Nasal cavity respiratory epithelium epithelial cell of viscerocranial mucosa (primary cell): ENCODE measurements at places on chromosomes 13 and 19. TPM values are rescaled to one million over a fixed set of nuclear protein-coding genes. Genes with fewer than 3 reads are reported as not detected.

The FPR3 gene
- total RNA-seq, result not detected in 2 replicates

The ATP4A gene
- total RNA-seq, result not detected in 2 replicates

The KLC3 gene
- 60.3 and 96.0 TPM in 2 replicates for total RNA-seq

The ZNF573 gene
- 7.9 and 8.9 TPM in 2 replicates for total RNA-seq

The DLEU7 gene
- not detected in 2 replicates for total RNA-seq

The NXNL1 gene
- total RNA-seq, result not detected in 2 replicates

The ZNF560 gene
- total RNA-seq, result 1.6 and 2.7 TPM in 2 replicates

The SIGLEC12 gene
- not detected in 2 replicates for total RNA-seq

The KANK3 gene
- 0.57 and 1.7 TPM in 2 replicates for total RNA-seq

The IGFL2 gene
- total RNA-seq, result 2.4 TPM in 1 of 2 replicates, not detected in the other

The DAND5 gene
- total RNA-seq, result 0.07 TPM in 1 of 2 replicates, not detected in the other

The NKPD1 gene
- total RNA-seq, result 0.34 and 0.93 TPM in 2 replicates

The GTF3A gene
- total RNA-seq, result 91.2 and 129 TPM in 2 replicates

The FUT2 gene
- total RNA-seq, result 5.1 and 46.3 TPM in 2 replicates

The HPN gene
- total RNA-seq, result not detected in 2 replicates

The SHANK1 gene
- total RNA-seq, result under 0.01 TPM in 1 of 2 replicates, not detected in the other

The ZNF77 gene
- 10.3 and 12.3 TPM in 2 replicates for total RNA-seq

The MISP3 gene
- total RNA-seq, result 0.34 and 1.00 TPM in 2 replicates

The SERTM1 gene
- total RNA-seq, result not detected in 2 replicates

The ZNF112 gene
- total RNA-seq, result 2.4 and 9.9 TPM in 2 replicates

The PEX11G gene
- 1.6 and 3.1 TPM in 2 replicates for total RNA-seq

The KCNK6 gene
- 28.5 and 28.7 TPM in 2 replicates for total RNA-seq

The FBXW9 gene
- total RNA-seq, result 5.5 and 6.9 TPM in 2 replicates

The TBXA2R gene
- 0.21 TPM in 1 of 2 replicates, not detected in the other for total RNA-seq

The ZBTB32 gene
- not detected in 2 replicates for total RNA-seq

The ZNF69 gene
- 0.34 and 2.7 TPM in 2 replicates for total RNA-seq

The NMRK2 gene
- not detected in 2 replicates for total RNA-seq

The URAD gene
- not detected in 2 replicates for total RNA-seq

The CEACAM16 gene
- not detected in 2 replicates for total RNA-seq

The CBARP gene
- total RNA-seq, result 2.4 and 6.0 TPM in 2 replicates

The ZIC2 gene
- not detected in 2 replicates for total RNA-seq

The UPK1A gene
- not detected in 2 replicates for total RNA-seq

The NLRP4 gene
- total RNA-seq, result not detected in 2 replicates

The ATP4B gene
- total RNA-seq, result not detected in 2 replicates

The SOX1 gene
- not detected in 2 replicates for total RNA-seq

The GJB6 gene
- 20.2 and 74.0 TPM in 2 replicates for total RNA-seq

The CNN2 gene
- 143 and 272 TPM in 2 replicates for total RNA-seq

The SYNGR4 gene
- not detected in 2 replicates for total RNA-seq

The DCT gene
- total RNA-seq, result 0.21 TPM in 1 of 2 replicates, not detected in the other
